ENCODE measurements at places on chromosomes 5 and 9. TPM values are rescaled to one million over a fixed set of nuclear protein-coding genes. Genes with fewer than 3 reads are reported as not detected.
A peak's percentile ranks its signal among the peaks of the same experiment; 100 is the strongest.

ZNF474 gene
- total RNA-seq = 7.3 TPM

DNA sequence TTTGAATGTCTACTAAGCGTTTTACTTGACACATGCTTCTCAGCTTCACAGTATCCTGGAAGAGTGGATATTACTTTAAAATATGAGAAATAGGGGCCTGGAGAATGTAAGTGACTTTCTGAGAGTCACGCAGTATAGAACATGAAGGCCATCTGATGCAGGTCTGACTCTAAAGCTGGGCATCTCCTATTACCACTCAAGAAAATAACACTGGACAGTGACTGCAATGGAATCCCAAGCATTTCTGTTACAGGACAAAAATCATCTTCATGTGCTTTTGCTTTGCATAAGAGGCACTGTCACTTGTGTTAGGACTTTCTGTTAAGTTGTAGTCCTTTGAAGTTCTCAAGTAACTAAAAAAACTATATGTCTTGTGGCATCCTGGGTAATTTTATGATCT is 335.5 kb downstream of the FBXL7 start:
- H3K4me3 ChIP-seq = no peak overlapping the region
- DNase-seq = no peak
- no peaks in the 10 kb centered on the region for H3K36me3 ChIP-seq
- no peaks in the 10 kb centered on the region for H3K27me3 ChIP-seq
- no peak overlapping the region for H3K27ac ChIP-seq

DNA sequence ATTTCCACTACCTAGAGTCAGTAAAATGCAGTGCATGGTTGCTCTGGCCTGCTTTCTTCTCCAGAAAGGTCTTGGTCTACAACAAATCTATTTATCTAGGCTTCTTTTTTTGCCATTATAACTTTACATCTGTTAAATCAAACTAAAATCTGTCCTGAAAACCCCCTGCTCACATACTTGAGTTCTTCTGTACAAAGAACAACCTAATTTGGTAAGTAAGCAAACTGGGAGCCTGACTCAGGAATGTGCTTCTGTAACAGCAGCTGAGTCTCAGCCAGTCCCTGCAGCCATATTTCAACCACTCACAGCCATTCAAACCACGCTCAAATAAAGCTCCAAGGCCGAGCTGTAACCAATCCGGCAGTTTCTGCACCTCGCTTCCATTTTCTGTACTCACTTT is 95.8 kb downstream of the PLPP1 start:
- H3K27ac ChIP-seq = peak overlapping the region; percentile 81
- no peaks in the 10 kb centered on the region for H3K36me3 ChIP-seq
- no peak overlapping the region for H3K4me3 ChIP-seq
- H3K4me1 ChIP-seq = peaks cover 23% of the 10 kb centered on the region
- H3K27me3 ChIP-seq = no peaks in the 10 kb centered on the region

DNA sequence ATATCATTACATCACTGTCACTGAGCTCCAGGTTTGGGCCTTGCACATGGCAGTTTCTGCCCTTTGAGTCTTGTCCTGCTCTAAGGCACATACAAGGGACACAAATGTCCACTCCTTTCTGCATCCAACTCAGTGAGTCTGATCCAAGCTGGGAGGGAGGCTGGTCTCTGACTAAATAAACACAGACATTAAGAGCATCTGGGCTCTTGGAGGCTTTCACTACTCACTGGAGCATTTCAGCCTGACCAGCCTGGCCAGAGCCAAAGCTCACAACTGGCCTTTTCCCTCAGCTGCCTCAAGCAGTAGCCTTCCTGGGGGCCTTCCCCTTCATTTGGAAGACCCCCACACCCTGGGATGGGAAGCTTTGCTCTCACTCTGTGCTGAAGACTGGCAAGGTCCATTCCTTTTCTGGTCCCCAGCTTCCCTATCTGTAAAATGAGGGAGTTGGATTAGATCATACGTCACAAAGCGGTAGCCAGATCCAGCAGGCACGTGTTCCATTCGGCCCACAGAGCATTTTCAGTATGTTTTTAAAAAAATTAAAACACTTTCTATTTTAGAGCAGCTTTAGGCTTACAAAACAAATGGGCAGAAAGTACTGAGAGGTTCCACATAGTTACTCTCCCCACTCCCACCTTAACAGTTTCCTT is 58.6 kb upstream of the XPA start:
- H3K4me1 ChIP-seq = peaks cover 8% of the 10 kb centered on the region
- no peak for DNase-seq
- H3K27me3 ChIP-seq = peaks cover 3% of the 10 kb centered on the region
- no peak overlapping the region for H3K27ac ChIP-seq
- H3K4me3 ChIP-seq = no peak overlapping the region

DNA sequence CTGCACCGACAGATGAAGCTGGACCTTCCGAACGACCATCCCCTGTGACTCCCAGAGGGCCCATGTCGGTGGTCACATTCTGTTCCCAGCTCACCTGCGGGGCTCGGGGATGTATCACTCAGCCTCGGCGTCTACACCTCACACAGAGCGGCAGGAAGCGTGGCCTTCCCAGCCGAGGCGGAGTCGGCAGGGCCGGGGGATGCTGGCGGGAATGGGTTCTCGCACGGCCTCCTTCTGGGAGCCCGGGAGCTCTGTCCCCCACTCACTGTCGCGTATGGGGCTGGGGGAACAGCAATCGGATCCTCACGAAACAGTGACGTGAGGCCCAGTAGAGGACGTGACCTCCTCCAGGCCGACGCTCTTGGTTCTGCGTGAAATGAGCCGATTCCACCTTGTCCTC is 20.4 kb downstream of the NACC2 start:
- no peak overlapping the region for H3K27ac ChIP-seq
- peaks cover 19% of the 10 kb centered on the region for H3K36me3 ChIP-seq
- H3K4me3 ChIP-seq = no peak overlapping the region
- peaks cover 12% of the 10 kb centered on the region for H3K4me1 ChIP-seq
- H3K27me3 ChIP-seq = no peaks in the 10 kb centered on the region

- no peak for DNase-seq
- H3K36me3 ChIP-seq = no peaks in the 10 kb centered on the region
- H3K27ac ChIP-seq = no peak overlapping the region
These were observed 503.0 kb downstream of the SPATA31D1 start for GRCh38 chr9:82491604-82492003.

DNA sequence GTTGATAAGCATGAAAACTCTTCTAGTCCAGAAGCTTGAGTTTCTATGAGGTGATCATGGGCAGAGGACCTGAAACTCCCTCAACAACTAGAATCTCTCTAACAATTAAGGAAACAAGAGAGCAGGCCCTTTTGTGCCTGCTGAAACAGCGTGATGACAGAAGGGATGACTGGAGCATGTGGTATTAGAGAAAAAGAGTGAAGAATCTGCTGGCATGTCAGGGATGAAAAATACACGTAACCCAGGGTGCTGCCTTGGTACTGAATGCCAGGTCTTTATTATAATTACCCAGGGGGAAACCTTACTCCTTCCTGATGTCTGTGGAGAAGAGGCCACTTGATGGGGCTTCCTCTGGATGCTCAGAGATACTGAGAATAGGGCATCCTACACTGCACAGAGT is 167.8 kb downstream of the CRB2 start:
- H3K36me3 ChIP-seq = no peaks in the 10 kb centered on the region
- DNase-seq = no peak
- peaks cover 8% of the 10 kb centered on the region for H3K4me1 ChIP-seq

- H3K4me1 ChIP-seq = peaks cover 4% of the 10 kb centered on the region
- H3K27me3 ChIP-seq = peaks cover 2% of the 10 kb centered on the region
- H3K27ac ChIP-seq = no peak overlapping the region
- no peak for DNase-seq
These were observed 87.7 kb downstream of the NSUN2 start for GRCh38 chr5:6545036-6545693.

Data from spinal cord (tissue), 10 donors.